Natural killer cell (primary cell): ENCODE measurements at places on chromosomes 2 and 18. TPM values are rescaled to one million over a fixed set of nuclear protein-coding genes. Genes with fewer than 3 reads are reported as not detected.

DNA sequence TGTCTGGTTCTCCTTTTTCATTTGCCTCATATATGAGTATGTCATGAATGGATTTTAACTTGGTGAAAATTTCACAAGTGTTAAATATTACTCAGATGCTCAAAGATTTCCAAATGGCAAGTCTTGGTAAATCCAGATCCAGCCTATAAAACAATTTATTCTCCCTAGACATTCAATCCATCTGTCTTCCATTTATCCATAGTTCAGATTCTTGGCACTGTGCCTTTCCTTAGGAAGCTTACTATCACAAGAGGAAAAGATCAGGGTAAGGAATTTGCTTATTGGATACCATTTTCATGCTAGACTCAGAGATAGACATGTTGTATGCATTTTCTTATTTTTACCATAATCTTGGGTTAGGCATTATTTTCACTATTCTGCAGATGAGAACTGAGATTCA is 72.5 kb upstream of the LRRTM1 start:
- H3K36me3 ChIP-seq = no peaks in the 10 kb centered on the region
- no peaks in the 10 kb centered on the region for H3K4me1 ChIP-seq
- no peak overlapping the region for H3K4me3 ChIP-seq
- DNase-seq = no peak
- no peak overlapping the region for H3K27ac ChIP-seq
- no peaks in the 10 kb centered on the region for H3K27me3 ChIP-seq

LDLRAD4 gene
- total RNA-seq = 36.3 TPM

- H3K27me3 ChIP-seq = no peaks in the 10 kb centered on the region
- no peak overlapping the region for H3K27ac ChIP-seq
- H3K4me1 ChIP-seq = no peaks in the 10 kb centered on the region
- no peaks in the 10 kb centered on the region for H3K36me3 ChIP-seq
- DNase-seq = peak; percentile 10
- no peak overlapping the region for H3K4me3 ChIP-seq
Observed at GRCh38 chr2:16773080-16773713, 107.6 kb upstream of the CYRIA start.

DNA sequence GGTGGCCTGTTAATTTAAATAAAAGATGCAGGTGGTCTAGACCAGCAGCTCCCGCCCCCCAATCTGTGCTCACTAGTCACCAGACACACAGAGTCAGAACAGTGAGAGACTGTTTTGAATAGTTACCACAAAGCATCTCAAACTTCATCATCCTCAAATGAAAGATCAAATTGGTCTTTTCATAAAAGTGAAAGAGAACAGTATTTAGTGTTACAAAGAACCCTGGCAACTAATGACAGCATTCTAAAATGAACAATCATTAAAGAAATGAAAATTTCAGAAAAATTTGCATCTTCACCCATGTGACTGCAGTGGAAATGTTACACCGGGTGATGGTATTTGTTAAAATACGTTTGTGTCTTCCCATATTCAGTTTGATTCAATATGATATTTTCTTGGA is 65.5 kb upstream of the PMAIP1 start:
- DNase-seq = no peak
- H3K36me3 ChIP-seq = no peaks in the 10 kb centered on the region
- H3K4me3 ChIP-seq = no peak overlapping the region
- no peaks in the 10 kb centered on the region for H3K27me3 ChIP-seq

GRCh38 chr2:218582076-218582475 is 13.4 kb downstream of the CNOT9 start:
- H3K36me3 ChIP-seq = peaks cover 55% of the 10 kb centered on the region
- no peak overlapping the region for H3K27ac ChIP-seq
- H3K4me1 ChIP-seq = no peaks in the 10 kb centered on the region
- DNase-seq = no peak
- no peak overlapping the region for H3K4me3 ChIP-seq
- H3K27me3 ChIP-seq = no peaks in the 10 kb centered on the region

DNA sequence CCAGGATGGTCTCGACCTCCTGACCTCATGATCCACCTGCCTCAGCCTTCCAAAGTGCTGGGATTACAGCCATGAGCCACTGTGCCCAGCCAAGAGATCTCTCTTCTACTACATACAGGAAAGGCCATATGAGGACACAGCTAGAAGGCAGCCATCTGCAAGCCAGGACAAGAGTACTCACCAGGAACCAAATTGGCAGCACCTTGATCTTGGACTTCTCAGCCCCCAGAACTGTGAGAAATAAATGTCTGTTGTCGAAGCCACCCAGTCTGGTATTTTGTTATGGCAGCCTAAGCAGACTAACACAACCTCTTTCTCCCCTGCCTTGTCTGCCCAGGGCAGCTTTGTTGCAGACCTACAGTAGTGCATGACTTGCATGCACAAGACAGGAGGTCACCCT is 211.3 kb upstream of the HAAO start:
- DNase-seq = no peak
- H3K27me3 ChIP-seq = no peaks in the 10 kb centered on the region
- no peaks in the 10 kb centered on the region for H3K36me3 ChIP-seq
- H3K4me1 ChIP-seq = peaks cover 9% of the 10 kb centered on the region

GRCh38 chr18:53509886-53510285 is 714.6 kb downstream of the MBD2 start:
- no peaks in the 10 kb centered on the region for H3K36me3 ChIP-seq
- no peak overlapping the region for H3K4me3 ChIP-seq
- no peak overlapping the region for H3K27ac ChIP-seq
- no peak for DNase-seq
- no peaks in the 10 kb centered on the region for H3K27me3 ChIP-seq
- no peaks in the 10 kb centered on the region for H3K4me1 ChIP-seq

GRCh38 chr2:9030190-9030589 is 26.7 kb upstream of the MBOAT2 start:
- H3K4me3 ChIP-seq = no peak overlapping the region
- H3K27ac ChIP-seq = no peak overlapping the region
- no peaks in the 10 kb centered on the region for H3K4me1 ChIP-seq
- DNase-seq = no peak
- H3K36me3 ChIP-seq = no peaks in the 10 kb centered on the region

TGIF1 gene
- total RNA-seq = 60.4 TPM

RSAD2 gene
- 7.9 TPM for total RNA-seq

SOWAHC gene
- 0.32 TPM for total RNA-seq

DNA sequence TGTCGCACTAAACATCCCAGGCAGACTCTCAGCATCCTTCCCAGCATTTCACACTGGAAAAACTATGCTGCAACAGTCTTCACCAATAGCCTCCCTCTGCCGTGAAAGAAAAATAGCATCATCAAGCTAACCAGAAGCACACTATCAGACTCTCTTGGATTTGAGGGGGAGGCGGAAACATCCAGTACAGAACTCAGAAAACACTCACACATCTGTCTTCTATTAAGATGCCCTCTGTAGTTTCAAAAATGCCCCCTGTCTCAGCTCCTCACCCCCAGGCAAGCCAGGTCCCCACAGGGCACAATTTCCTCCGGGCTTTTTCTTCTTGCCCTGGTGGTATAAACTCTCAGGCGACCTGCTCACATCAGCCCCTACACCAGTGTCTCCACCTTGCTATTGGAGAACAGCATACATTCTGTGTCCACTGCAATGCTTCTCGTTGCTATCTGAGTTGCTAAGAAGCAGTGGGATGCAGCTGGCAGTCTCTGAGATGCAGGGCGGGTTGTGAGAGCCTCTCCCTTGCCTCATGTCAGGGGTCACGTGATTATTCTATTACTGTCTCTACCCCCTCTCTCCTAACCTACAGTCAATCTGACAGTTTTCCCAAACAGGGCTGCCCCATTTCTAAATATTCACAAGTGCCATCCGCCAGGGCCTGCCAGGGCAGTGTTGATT is 189.9 kb downstream of the INO80D start:
- H3K4me3 ChIP-seq = no peak overlapping the region
- no peak overlapping the region for H3K27ac ChIP-seq
- H3K27me3 ChIP-seq = no peaks in the 10 kb centered on the region
- H3K4me1 ChIP-seq = no peaks in the 10 kb centered on the region
- H3K36me3 ChIP-seq = no peaks in the 10 kb centered on the region
